Kidney capillary endothelial cell (primary cell): ENCODE measurements at places on chromosomes 2 and 18.

- peak; percentile 38 for DNase-seq
Measured at GRCh38 chr2:224584111-224584784, 915 bp downstream of the CUL3 start.

- DNase-seq, result no peak
Measured at GRCh38 chr2:42049221-42050009, 1.6 kb downstream of the PKDCC start.

GRCh38 chr2:117492209-117492851 lies 322.2 kb upstream of the DDX18 start:
- no peak for DNase-seq

DNA sequence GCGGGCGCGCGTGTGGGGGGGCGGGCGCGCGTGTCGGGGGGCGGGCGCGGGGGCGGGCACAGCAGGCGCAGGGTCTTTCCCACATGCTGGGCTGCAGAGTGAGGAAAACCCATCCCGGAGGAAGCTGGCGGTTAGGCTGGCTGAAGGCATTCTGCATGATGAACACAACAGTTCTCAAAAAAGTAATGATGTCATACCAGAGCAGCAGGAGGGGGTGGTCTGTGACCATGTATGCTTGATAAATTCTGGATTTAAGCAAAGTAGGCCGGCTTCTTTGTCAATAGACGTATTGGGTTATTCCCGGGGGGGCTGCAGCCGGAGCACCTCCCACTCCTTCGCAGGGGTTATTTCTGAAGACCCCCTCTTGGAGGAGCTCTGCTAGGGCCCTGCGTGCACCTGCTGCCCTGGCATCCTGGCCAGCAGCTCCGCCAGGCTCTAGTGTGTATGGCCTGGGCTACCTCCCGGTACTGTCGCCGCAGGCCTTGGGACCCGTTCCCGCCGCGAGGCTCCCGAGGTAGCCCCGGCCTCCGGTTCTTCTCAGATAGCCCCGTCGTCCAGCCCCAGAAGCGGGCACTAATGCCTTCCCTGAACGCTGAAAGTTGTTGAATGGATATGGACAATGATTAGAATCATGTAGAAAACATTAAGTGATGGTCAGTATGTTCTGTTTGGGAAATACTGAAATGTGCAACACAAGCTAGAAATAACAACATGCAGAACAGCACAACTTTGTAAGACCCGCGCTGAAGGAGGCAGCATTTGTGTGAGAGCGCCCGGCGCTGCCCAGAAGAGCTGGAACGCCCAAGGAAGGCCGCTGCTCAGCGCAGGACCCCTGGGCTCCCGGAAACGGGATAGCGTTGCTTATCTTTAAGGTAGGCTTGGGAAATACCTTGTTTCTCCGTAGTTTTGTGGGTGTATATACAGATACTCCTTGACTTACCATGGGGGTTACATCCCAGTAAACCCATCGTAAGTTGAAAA lies 101.4 kb upstream of the RAB6C start:
- DNase-seq, result no peak

- DNase-seq, result no peak
Measured at GRCh38 chr2:20446255-20446916, 488 bp upstream of the RHOB start.

DNA sequence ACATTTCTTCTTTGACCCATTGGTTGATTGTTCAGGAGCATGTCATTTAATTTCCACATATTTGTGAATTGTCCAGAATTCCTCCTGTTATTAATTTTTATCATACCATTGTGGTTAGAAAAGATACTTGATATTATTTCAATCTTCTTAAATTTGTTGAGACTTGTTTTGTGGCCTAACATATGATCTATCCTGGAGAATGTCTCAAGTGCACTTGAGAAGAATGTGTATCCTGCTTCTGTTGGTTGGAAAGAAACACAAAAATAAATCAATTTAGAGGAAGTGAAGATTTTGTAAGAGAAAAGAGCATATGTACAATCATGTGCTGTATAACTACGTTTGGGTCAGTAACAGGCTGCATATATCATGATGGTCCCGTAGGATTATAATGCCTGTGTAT lies 118.6 kb upstream of the CDC42EP3 start:
- no peak for DNase-seq

DNA sequence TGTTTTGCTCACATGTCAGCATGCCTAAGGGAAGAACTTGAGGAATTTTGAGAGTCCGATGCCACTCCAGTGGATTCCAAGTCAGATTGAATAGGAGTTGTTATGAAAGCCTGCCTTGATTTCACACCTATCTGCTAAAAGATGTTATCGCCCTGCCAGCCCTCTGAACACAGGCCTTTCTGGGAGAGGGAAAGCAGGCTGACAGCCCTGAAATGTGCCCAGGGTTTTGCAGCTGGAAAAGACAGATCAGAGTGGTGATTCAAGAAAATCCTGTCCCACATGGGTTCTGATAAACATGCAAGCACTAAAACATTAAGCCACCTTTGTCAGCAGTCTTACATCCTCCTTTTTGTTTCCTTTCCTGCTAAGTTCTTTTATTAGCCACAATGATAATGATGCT lies 1752.9 kb upstream of the CELF4 start:
- no peak for DNase-seq

DNA sequence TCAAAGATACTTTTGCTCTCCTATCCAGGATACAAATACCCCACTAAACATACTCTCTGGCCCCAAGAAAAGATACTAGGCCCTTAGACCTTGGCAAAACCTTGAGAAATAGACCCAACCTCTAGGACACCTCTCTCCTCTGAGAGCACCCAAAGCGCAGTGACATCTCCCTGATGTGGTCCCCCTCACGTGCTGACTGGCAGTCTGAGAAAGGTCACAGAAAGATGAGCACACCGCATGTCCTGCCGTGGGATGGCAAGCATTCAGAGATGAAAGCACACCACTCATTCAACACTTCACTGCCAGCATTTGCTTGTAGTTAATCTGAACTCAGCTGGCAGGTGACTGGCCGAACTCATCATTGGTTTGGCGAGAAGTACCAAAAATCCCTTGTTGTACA lies 6.1 kb upstream of the TBC1D8 start:
- no peak for DNase-seq

GRCh38 chr2:227082286-227082685 lies 81.7 kb downstream of the COL4A4 start:
- DNase-seq, result no peak

- DNase-seq, result no peak
Measured at GRCh38 chr2:38099099-38100028, 23.4 kb upstream of the CYP1B1 start.

DNA sequence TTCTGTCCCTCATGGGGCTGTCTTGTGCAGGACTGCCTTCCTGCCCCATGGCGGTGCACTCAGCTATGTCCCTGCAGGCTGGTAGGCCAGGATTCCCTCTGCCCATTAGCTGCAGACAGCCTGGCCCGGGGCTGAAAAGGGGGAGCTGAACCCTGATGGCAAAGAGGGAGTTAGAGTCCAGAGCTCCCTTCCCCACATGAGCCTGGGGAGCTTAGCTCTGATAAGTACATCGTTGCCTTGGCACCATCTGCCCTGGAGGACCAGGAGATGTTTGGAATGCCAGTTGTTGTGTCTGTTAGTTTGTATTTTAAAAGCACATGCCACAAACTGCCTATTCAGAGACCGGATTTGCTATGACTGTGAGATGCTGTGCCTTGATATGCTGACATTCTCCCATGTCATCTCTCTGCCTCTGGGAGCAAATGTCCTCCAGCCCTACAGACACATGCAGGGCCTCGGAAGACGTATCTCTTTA lies 65.1 kb upstream of the AFF3 start:
- DNase-seq, result no peak

GRCh38 chr2:145028101-145028920 lies 508.4 kb upstream of the ZEB2 start:
- no peak for DNase-seq

- DNase-seq, result no peak
Measured at GRCh38 chr2:46002507-46002883, 294.7 kb upstream of the EPAS1 start.
